WTC11 (cell line): ENCODE measurements at places on chromosomes 2 and 18. TPM values are rescaled to one million over a fixed set of nuclear protein-coding genes. Genes with fewer than 3 reads are reported as not detected.

GRCh38 chr2:44933434-44933951 lies 8.0 kb upstream of the SIX3 start:
- DNase-seq = peak; percentile 21
- H3K4me3 ChIP-seq = peak overlapping the region; percentile 77
- H3K36me3 ChIP-seq = no peaks in the 10 kb centered on the region

GRCh38 chr2:18178736-18179349 lies 300.4 kb downstream of the KCNS3 start:
- H3K27ac ChIP-seq = no peak overlapping the region
- H3K36me3 ChIP-seq = no peaks in the 10 kb centered on the region
- no peaks in the 10 kb centered on the region for H3K4me1 ChIP-seq
- no peak overlapping the region for H3K4me3 ChIP-seq

DNA sequence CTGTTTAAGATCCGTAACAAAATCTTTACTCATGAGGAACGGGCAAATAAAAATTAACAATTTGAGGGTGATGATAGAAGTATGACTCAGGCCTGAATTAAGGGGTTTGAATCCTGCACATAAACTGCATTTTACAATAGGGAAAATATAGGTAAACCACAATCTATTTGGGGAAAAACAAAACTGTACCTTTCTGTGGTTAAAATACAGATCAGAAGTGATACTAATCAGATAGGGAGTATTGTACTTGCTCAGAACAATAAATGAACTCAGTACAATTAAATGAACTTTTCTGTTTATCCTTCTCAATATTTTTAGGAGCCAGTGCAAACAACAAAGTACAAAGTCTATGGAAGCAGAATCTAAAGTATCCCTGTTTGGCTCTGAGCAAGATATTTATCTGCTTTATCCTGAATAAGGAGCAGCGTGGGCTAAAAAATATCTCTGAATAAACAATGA lies 287.3 kb downstream of the ZNF385B start:
- H3K27me3 ChIP-seq = 0 out of 2 replicates have a peak, but pooled peaks cover 4% of the 10 kb centered on the region
- DNase-seq = no peak
- peaks cover 2% of the 10 kb centered on the region for H3K4me1 ChIP-seq
- no peak overlapping the region for H3K4me3 ChIP-seq
- no peak overlapping the region for H3K27ac ChIP-seq

The PROC gene
- total RNA-seq = 0.30 to 0.59 TPM (median 0.39 TPM) in 3 replicates

DNA sequence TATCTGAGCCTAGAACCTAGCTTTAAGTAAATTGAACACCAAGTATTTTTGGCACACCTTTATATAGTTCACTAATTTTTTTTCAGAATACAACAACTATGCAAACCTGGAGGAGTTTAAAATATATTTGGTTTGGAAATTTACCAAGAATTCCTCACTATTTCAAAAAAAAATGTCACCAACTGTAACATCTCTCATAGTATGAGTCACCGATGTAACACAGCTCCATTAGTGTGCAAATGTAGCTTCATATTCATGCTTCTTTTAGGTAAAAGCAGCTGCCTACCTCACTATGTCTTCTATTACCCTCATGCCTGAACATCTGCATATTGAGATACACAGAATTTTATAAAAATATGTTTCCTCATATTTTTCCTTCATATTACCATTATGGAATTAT lies 80.5 kb downstream of the NRXN1 start:
- no peak for DNase-seq
- no peaks in the 10 kb centered on the region for H3K27me3 ChIP-seq
- H3K4me3 ChIP-seq = no peak overlapping the region
- H3K27ac ChIP-seq = no peak overlapping the region
- H3K4me1 ChIP-seq = peaks cover 12% of the 10 kb centered on the region; the same call in 1 of the 2 replicates

DNA sequence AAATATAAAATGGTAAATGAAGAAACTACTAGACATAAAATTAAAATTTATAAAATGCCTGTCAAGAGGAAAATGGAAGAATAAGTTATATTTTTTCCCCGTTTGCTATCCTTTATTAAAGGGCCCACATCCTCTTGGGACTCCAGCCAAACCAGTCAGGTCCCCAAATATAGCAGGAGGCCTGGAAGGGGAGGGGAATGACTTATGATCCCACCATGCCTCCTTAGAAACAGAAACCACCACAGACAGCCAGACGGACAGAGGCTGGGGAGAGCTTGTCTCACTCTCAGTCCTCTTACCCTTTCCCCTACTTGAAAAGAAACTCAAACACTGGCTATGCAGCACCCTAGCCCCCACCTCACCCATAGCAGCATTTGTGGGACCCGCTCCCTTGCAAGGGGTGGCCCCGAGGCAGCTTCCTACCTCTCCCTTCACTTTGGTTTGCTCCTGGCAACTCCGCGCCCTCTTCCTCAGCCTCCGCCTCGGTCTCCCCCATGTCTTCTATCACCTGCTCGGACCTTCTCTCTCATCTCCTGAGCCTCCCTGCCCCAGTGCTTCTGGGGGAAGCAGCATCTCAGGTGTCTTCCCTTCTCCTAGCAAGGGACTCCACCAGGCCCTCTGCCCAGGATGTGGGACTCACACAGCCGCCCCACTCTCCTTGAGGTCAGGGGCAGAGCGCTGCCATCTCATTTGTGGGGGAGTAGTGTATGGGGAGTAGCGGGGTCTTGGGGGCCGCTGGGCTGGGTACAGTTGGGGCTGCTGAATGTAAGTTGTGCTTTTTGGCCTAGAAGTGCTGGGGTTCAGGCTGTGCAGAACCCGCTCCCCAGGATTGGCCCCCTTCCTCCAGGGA lies 37.4 kb upstream of the ANKRD62 start:
- H3K27me3 ChIP-seq = no peaks in the 10 kb centered on the region; the same call in 1 of the 2 replicates
- no peak for DNase-seq
- no peaks in the 10 kb centered on the region for H3K36me3 ChIP-seq
- no peak overlapping the region for H3K4me3 ChIP-seq
- H3K27ac ChIP-seq = no peak overlapping the region
- H3K4me1 ChIP-seq = 0 out of 2 replicates have a peak, but pooled peaks cover 3% of the 10 kb centered on the region

- no peak for DNase-seq
- peaks cover 41% of the 10 kb centered on the region for H3K4me1 ChIP-seq
- peak overlapping the region; percentile 79 for H3K27ac ChIP-seq
- no peaks in the 10 kb centered on the region for H3K36me3 ChIP-seq
Observed at GRCh38 chr2:44744961-44745892, 196.3 kb upstream of the SIX3 start.

The SERPINB4 gene
- total RNA-seq = 0.37 to 1.3 TPM (median 0.53 TPM) in 3 replicates

DNA sequence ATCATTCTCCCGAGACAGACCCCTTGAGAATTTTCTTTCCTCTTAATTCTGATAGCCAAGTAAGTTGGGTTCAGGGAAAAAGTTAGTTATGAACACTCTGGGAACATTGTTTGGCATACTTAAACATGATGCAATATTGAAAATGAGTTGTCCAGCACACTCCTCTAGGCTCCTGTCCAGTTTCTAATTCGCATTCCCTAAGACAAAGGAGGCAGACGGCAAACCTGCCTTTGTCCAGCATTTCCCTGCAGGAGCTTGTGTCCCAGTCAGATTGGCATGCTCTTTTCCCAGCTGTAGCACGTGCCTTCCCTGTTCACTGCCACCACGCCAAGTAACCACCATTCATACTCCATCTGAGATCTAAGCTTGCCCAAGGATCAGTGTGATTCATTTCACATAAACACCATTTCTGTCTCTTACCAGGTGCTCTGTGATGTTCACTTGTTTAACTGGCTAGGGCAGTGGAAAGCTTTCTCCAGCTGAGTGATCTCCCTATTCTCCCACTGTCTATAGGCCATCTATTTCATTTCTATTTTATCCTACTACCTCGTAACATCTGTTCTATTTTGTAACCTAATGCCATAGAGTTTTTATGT lies 150.0 kb upstream of the EPB41L3 start:
- no peak overlapping the region for H3K27ac ChIP-seq
- no peak overlapping the region for H3K4me3 ChIP-seq
- H3K4me1 ChIP-seq = no peaks in the 10 kb centered on the region
- no peaks in the 10 kb centered on the region for H3K36me3 ChIP-seq
- no peaks in the 10 kb centered on the region; the same call in 1 of the 2 replicates for H3K27me3 ChIP-seq

DNA sequence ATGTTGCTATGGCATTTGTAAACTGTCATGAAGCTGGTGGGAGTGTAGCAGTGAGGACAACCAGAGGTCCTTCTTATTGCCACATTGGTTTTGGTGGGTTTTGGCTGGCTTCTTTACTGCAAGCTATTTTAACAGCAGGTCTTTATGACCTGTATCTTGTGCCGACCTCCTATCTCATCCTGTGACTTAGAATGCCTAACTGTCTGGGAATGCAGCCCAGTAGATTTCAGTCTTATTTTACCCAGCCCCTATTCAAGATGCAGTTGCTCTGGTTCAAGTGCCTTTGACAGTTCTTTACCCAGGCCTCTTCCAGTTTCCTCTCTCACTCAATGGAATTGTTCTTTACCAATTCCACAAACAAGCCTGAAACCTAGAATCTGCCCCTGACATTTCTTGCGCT lies 145.1 kb downstream of the KCNE4 start:
- H3K27ac ChIP-seq = no peak overlapping the region
- H3K27me3 ChIP-seq = peaks cover 7% of the 10 kb centered on the region; the same call in 1 of the 2 replicates
- H3K36me3 ChIP-seq = peaks cover 39% of the 10 kb centered on the region
- DNase-seq = no peak
- H3K4me1 ChIP-seq = no peaks in the 10 kb centered on the region

- H3K4me1 ChIP-seq = peaks cover 10% of the 10 kb centered on the region; the same call in 1 of the 2 replicates
- no peak overlapping the region for H3K27ac ChIP-seq
- peaks cover 6% of the 10 kb centered on the region; the same call in 1 of the 2 replicates for H3K36me3 ChIP-seq
- peak overlapping the region; percentile 75 for H3K4me3 ChIP-seq
- peaks cover 46% of the 10 kb centered on the region for H3K27me3 ChIP-seq
Observed at GRCh38 chr2:115161081-115161770, 718.8 kb downstream of the DPP10 start.

DNA sequence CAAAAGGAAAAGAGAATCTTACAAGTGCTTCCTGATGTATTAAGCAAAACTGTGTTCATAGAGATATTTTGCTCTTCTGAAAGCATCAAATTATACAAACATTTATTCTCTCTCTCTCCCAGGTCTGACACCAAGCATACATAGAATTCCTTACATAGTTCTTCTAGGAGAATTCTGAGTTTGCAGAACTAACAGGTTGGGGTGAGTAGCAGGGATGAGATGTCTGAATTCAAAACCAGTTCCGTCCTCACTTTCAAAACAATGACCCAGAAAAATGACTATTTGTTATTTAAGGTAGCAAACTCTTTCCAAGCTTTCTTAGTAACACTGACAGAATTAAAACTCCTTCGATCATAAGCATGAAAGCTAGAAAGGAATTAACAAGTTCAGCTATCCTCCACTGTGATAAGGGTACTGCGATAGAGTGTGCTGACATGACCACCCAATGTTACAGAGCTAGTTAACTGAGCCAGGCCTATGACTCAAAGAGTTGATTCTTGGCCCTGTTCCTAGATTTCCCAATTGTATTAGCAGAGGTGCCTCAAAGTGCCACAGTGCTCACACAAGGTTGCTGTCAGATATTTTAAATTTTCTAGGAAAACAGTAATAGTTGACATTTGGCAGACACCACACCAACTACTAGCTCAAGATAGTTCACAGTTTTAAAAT lies 85.8 kb upstream of the SETBP1 start:
- H3K4me1 ChIP-seq = peaks cover 26% of the 10 kb centered on the region
- H3K27me3 ChIP-seq = no peaks in the 10 kb centered on the region
- H3K36me3 ChIP-seq = no peaks in the 10 kb centered on the region
- DNase-seq = no peak

The CASP10 gene
- total RNA-seq = 2.8 to 2.9 TPM (median 2.8 TPM) in 3 replicates

- H3K27me3 ChIP-seq = no peaks in the 10 kb centered on the region
- H3K27ac ChIP-seq = no peak overlapping the region
- no peak overlapping the region for H3K4me3 ChIP-seq
- no peaks in the 10 kb centered on the region for H3K4me1 ChIP-seq
- DNase-seq = no peak
- peaks cover 3% of the 10 kb centered on the region for H3K36me3 ChIP-seq
Observed at GRCh38 chr2:46963210-46963609, 47.6 kb upstream of the MCFD2 start.

DNA sequence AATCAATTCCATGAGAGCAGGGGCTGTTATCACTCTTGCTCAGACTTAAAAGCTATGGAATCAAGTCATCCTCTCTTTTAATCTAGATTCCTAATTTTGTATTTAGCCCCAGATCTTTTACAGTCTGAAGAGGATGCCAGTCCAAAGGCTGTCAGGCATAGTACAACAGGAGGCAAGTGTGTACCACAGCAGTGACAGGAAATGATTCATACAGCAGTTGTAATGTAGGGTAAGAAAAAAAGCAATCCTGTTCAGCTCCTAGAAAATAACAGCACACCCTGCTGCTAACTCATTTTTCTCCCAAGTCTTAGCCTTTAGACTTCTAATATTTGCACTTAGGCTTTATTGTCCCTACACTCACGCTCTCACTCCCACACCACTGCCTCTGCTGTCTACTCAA lies 127.8 kb upstream of the SYT4 start:
- H3K36me3 ChIP-seq = no peaks in the 10 kb centered on the region
- no peak for DNase-seq
- H3K4me3 ChIP-seq = no peak overlapping the region

DNA sequence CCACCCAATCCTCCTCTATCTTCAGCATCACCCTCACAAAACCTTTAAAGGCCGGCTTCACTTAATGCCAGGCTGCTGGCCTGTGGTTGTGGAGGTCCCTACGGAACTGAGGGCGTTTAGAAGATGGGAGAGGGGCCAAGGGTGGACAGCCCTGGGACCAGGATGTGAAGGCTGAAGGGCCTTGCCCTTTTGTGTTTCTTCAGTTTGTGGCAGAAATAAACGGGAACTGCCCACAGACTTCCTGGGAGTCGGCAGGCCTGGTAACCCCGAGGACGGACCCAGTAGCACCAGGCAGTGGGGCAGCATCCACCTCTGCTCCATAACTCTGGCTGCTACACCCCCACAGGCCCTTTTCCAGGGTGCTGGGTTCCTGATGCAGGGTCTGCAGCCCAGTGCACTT lies 51.3 kb downstream of the LYPD1 start:
- no peak overlapping the region for H3K4me3 ChIP-seq
- H3K36me3 ChIP-seq = no peaks in the 10 kb centered on the region
- H3K27me3 ChIP-seq = peaks cover 2% of the 10 kb centered on the region; the same call in 1 of the 2 replicates
- DNase-seq = no peak

The CDKL4 gene
- 0.16 to 0.46 TPM (median 0.34 TPM) in 3 replicates for total RNA-seq

The TSPYL6 gene
- not detected in 3 replicates for total RNA-seq

DNA sequence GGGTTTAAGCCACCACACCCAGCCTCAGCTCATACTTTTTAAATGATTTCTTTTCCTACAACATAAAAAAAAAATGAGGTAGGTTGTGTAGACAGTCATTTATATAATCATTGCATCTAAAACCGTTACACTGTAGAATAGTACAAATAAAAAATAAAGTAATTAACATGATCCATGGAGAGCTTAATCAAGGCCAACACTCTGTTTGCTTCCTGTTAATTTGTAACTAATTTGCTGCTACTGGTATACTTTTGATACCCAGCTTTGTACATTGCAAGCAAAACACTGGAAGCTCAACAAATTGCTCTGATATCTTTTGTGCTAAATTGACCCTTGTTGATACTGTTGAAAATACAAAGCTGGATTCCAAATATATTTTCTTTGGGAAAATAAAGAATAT lies 20.2 kb upstream of the KCTD1 start:
- no peak for DNase-seq
- H3K36me3 ChIP-seq = no peaks in the 10 kb centered on the region
- no peak overlapping the region for H3K27ac ChIP-seq
